ENCODE measurements at places on chromosomes 3 and 15.

DNA sequence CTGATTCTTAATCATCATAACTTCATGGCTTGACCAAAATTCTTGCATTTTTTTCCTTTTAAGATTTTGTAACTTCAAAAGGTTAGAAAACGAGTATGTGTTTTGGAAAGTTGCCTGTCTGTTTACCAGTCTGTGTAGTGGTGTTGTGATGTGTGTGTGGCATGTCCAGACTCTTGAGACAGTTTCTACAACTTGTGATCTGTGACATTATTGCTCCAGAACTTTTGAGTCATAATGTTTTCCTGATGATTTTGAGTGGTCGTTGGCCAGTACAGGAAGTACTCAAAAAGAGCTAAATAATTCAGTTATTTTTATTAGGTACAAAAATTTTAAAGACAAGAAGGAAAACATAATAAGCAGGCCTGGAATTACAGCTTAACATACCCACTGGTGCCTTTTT is 229.0 kb upstream of the C2CD4B start:
- DNase-seq = no peak

- DNase-seq = no peak
Observed at GRCh38 chr3:121431726-121432517, 113.9 kb downstream of the POLQ start.

- no peak for DNase-seq
Observed at GRCh38 chr15:63480441-63480821, 24.0 kb upstream of the USP3 start.

GRCh38 chr15:97729270-97729669 is 231.2 kb upstream of the ARRDC4 start:
- DNase-seq = no peak

GRCh38 chr3:168612671-168613070 is 516.9 kb upstream of the GOLIM4 start:
- DNase-seq = no peak

- DNase-seq = no peak
Observed at GRCh38 chr3:55203546-55203945, 275.7 kb upstream of the LRTM1 start.

- no peak for DNase-seq
Observed at GRCh38 chr3:107263269-107264021, 113.8 kb upstream of the CCDC54 start.

GRCh38 chr3:9161298-9161697 is 88.1 kb downstream of the SRGAP3 start:
- DNase-seq = no peak

DNA sequence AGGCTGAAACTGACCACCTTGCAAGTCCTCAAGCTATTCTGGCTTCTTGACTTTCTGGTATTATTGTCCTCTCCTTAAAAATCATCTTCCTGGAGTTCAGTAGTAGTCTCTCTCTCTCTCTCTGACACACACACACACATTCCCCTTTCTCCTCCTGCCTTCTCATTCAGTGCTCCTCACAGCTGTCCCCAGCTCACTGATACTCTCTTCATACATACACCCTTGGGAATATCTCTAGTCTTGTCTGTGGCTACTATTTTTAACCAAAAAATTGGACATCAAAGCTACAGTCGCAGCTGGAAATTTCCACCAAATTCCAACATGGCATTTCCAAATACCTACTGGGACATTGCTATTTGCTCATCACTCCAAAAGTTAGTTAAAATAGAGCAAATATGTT is 178.9 kb downstream of the ECT2 start:
- no peak for DNase-seq

GRCh38 chr3:195732940-195733339 is 12.2 kb downstream of the MUC20 start:
- DNase-seq = no peak

DNA sequence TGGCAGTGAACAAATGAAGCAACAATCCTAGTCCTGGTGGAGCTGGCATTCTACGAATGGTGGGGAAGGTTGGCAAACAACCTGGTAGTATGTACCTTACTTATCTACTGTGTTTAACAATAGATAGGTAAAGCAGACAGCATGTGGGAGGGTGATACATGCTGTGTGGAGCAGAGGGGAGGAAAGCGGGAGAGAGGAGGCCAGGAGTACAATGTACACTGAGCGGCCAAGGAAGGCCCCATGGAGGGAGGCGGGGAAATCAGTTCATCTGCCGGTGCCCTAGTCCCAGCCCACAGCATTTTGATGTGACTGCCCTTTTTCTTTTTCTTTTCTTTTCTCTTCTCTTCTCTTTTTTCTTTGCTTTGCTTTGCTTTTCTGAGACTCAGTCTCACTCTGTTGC is 5.3 kb upstream of the RHCG start:
- no peak for DNase-seq

DNA sequence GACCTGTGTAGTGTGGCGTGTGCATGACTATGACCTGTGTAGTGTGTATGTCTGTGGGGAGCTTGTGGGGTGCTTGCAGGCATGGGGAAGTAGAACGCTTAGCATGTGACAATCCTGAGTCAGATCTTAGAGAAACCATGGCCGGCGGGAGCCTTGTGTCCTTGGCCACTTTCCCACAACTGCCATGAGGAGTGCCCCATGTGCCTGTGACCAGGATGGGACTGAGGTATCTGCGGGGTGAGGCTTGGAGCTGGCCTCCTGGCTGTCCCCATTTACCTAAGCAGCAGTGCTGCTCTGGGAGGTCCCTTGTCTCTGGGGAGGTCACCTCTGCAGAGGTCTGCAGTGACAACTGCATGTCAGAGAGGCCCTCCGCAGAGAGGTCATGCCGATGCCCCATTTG is 23.6 kb downstream of the TRPM1 start:
- no peak for DNase-seq

DNA sequence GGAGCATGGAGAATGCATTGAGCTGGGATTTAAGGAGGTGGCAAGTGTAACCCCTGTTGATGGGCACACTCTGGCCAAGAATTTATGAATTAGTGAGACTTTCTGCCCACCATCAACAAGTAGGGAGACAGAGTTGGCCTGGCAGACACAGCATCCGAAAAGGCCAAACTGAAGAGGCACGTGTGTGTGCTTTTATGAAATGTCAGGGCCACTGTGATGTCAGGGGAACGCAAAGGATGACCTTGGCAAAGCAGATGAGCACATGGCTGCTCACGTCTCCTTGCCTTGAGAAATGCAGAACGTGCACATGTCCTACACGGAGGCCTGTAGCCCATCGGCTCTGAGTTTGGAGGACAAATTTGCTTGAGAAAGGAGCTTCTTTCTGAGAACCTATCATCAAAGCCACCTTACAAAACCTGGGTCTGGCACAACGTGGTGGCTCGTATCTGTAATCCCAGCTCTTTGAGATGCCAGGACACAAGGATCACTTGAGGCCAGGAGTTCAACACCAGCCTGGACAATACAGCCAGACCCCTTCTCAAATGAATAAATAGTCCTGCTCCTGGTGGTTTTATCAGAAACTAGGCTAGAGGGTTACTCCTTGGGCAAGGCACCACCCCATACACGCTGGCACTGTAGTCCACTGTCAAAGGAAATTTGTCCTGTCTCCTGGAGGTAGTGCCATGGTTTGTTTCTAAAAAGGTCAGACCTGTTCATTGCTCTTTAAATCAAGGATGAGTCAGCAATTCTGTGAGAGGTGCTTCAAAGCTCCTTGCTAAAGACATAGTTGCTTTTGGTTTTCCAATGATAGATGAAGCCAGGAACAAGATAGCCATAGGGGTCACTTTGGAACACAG is 941 bp upstream of the SH3BP5 start:
- no peak for DNase-seq

DNA sequence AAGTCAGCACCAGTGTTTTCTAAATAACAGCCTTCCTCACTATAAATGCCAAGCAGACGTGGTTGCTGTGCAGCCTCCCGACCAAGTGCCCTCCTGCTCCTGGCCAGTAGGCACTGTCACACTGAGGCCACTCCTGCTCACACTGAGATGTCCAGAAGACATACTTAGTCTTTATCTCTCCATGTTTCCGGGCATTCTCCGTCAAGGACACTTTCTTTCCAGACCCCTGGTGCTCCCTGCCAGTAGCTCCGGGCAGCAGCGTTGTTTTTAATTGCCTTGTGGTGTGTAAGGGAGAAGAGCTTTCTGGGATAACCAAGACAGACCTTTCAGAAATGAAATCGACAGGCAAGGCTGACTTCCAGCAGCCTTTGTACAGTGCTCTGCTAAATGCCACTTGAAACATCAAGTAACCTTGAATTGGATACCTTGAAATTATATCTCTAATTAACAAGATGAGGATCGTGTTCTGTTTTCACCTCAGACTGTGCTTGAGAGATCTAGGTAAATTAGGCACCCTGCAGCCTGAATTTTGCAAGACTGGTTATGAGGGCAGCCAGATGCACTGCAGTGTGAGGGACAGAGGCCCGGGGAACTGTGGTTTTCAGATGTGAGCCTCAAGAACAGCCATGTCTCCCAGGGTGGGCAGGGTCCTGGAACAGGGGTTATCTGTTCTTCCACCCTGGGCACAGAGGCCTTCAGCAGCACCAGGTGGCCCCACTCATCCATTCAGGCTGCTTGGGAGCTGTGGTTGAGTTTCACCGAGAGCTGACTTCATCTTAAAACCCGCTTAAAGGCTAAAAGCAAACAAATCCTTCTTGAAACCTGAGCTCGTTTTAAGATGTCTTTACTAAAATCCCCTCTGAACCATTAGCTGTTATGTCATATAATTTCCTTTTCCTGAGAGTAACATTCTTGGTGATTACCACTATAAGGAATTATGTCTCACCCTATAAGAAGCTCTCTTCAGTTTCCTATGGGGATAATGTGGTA is 105.5 kb upstream of the IL12A start:
- DNase-seq = no peak

GRCh38 chr3:50242381-50242770 is 6.4 kb downstream of the GNAI2 start:
- DNase-seq = no peak

- DNase-seq = no peak
Observed at GRCh38 chr3:171822431-171823106, 12.3 kb upstream of the PLD1 start.

- DNase-seq = peak; percentile 96
Observed at GRCh38 chr3:184176377-184177330, 2.0 kb downstream of the AP2M1 start.

GRCh38 chr15:73965758-73966113 is 26.4 kb downstream of the STOML1 start:
- no peak for DNase-seq

DNA sequence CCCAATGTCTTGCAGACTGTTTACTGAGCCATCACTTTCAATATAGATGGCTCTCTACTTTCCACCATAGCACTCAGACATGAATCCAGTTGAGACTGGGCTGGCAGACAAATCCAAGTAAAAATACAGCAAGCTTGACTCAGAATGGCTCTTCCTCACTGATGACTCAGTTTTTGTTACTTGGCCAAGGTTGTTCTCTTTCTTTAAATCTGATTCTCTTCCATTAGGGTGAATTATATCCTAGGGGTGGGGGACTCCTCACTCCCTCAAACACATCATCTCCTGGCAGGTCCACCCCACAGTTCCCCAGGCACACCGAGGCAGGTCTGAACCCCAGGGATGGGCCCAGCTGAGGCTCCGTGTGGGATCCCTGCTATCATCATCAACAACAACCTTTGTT is 157.9 kb downstream of the MEX3B start:
- no peak for DNase-seq

- DNase-seq = no peak
Observed at GRCh38 chr3:181824961-181825360, 113.2 kb downstream of the SOX2 start.

- no peak for DNase-seq
Observed at GRCh38 chr3:187570776-187571175, 99.4 kb downstream of the SST start.

DNA sequence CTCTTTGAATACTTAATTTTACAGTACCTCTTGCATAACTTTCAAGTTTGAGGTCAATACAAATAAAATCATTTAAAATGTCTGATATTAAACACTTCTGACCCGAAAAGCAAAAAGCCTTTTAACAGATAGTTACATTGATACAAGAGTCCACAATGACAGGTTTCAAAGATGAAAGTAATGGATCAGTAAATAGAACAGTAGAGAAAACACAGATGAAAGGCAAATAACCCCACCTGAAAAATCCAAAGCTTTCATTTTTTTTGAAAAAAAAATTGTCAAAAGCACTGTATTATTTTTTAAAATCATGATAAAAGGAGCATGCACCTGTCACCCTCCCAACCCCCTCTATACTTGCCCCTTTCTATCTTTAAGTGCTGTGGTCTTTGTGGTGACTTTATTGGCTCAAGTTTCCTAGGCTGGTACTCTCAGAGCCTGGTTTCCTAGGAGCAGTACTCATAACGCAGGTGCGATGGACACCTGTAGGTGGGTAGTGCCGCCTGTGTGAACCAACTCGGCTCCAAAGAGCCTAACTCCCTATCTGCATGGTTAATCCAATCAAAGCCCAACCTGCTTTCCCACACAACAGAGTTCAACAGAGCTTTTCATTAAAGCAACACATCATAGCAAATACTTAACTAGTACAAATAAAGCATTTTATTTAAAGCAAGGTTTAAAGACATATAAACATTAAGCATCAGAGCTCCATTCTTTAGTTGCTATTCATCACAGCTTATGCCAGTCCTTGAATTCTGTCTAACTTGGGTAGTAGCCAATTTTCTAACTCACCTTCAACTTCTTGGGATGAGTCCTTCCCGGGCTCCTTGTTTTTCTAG is 32.2 kb downstream of the LIPC start:
- DNase-seq = no peak

DNA sequence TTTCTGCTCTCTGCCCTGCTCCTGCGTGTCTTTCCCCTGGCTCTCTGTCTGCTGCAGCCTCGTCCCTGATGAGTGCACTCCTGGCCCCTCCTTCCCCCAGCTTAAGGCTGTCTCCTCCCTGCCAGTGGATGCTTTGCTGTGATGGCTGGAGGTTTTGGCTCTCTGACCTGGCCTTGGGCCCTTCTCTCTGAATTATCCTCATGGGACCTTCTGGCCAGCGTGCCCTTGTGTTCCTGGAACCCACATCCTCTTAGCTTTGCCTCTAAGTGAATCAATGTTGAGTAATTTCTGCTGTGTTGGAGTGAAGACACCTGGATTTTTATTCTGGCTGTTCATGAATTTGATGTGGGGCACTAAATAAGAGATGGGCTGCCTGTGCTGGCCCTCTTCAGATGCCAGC is 9.8 kb upstream of the TNFAIP8L3 start:
- DNase-seq = no peak

DNA sequence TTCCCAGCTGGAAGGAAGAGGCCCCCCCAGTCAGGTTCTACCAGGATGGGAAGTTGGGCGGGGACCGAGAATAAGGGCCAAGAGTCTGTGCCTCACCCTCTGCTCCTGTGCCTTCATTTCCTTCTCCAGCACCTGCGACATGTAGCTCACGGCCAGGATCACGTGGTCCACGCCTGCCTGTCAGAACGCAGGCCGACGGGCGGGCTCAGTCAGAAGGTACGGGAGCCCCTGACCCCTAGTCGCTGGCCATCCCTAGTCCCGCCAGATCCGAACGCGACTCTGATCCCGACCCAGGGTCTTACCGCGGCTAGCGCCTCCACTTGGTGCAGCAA is 489 bp downstream of the GMPPB start:
- DNase-seq = peak; percentile 55

- peak; percentile 24 for DNase-seq
Observed at GRCh38 chr15:64877435-64877834, 34.3 kb upstream of the ANKDD1A start.

DNA sequence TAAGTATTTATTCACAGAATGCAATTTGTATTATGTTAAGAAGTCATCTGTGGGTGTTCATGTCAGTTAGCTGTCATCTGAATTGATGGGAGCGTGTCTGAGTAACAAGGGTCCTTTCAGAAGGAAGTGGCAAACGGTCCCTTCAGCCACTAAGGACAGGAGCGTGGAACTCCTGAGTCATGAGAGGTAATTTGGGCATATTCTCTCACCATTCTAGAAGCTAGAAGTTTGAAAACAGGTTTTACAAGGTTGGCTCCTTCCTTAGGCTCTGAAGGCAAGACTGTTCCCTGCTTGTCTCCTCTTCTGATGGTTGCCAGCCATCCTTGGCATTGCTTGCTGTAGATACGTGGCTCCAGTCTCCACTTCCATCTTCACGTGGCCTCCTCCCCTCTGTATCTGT is 19.7 kb downstream of the ABHD2 start:
- peak; percentile 69 for DNase-seq
